ENCODE measurements at places on chromosomes 16 and 17.

DNA sequence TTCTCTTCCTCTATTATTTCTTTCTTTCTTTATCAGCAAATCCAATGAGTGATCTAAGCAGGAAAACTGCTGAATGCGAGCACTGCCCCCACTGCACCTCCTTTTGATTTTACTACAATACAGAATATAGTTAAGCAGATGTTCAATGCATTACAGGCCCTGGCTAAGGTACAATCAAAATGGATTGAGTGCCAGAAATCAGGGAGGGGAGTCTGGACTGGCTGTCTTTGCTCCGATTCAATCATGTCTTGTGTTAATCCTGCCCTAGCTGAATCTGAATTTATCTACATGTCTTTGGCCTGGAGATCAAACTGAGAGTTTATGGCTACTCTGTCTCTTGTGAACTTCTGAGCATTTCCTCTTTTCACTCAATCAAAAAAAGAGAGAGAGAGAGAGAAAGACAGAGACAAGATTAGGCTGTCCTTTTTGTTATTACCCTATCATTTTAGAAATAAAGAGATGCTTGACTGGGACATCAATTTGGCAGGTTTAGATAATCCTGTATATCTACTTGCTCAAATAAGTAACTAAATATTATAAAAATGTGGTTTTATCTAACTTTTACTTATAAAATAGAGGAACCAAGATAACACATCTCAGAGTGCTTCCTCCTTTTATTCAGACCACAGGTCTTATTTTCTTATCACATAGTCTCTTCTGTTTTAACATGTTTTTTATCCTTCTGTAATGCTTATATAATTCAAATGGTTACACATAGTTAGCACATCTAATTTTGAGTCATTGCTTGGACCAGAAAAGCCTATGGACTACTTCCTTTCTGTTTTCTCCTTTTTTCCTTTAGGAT is 656.2 kb downstream of the KCNJ2 start:
- no peak for ATAC-seq

DNA sequence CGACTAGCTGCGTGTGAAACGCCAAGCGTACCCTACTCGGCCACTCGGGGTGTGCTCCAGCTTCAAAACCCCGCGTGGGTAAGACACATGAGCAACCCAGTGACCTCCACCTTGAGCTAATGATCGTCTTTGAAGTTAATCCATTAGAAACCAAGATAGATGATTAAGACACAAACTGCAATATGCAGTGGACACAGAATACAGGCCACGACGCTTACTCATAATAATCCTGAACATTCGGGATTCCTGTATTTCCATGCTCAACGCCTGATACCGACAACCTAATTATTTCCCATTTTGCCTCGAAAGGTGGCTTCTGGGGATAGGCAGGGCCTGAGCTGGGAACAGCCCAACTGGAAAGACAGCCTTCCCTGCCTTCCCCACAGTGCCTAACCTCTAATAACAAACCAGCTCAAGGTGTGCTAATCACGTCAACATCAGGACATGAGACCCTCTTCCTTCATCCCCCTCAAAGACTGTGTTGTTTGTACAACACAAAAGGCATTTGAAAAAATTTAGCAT is 504 bp upstream of the COPRS start:
- ATAC-seq = no peak

GRCh38 chr17:72749119-72749572 is 343.3 kb downstream of the SLC39A11 start:
- ATAC-seq = no peak

- no peak for ATAC-seq
Observed at GRCh38 chr17:77365584-77366186, 224.9 kb downstream of the SEC14L1 start.

DNA sequence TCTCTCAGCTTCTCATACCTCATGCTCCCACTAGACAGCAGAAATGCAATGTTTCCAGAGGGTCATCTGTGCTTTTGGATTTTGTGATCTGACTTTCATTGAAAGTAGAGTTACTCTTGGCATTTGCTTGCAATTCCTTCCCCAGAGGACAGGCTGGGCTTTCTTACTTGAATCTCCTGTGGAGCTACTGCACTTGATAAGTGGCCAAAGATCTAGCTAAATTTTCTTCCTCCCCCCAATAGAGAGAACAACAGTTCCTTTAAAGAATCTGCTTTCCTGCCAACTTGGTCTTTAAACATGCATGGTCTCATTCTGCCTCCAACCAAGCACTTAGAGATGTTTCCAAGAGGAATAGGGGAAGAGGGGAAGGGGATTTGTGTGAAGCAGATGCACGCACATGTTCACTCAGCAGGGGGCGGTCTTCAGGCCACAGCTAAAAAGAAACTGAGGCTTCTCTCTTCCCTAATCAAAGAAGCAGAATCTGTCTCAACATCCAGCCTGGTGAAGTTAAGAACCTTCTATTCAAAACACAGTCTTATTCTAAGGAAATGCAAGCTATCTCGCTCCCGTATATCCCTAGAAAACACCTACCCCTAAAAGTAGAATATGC is 229.6 kb downstream of the ZFHX3 start:
- no peak for ATAC-seq

GRCh38 chr17:57293077-57293476 is 36.8 kb downstream of the MSI2 start:
- no peak for ATAC-seq

DNA sequence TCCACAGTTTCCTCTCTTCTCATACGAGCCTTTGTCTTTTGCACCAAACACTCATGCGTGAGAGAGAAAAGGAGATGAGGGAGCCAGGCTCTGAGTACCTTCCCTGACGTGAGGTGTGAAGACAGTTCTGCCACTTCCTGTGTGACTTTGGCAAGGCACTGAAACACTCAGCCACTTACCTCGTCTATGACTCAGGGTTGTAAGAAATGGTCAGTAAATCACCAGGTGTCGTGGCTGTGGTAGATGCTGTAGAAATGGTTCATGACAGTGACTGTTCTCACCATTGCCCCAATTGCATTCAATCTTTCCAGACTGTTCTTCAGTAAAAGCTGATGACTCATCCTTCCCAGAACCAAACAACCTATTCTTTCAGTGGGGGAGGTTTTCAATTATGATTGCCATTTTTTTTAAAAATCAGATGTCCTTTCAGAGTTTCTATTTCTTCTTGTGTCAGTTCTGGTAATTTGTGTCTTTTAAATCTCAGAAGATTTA is 49.2 kb upstream of the CBFA2T3 start:
- peak; percentile 99 for ATAC-seq

DNA sequence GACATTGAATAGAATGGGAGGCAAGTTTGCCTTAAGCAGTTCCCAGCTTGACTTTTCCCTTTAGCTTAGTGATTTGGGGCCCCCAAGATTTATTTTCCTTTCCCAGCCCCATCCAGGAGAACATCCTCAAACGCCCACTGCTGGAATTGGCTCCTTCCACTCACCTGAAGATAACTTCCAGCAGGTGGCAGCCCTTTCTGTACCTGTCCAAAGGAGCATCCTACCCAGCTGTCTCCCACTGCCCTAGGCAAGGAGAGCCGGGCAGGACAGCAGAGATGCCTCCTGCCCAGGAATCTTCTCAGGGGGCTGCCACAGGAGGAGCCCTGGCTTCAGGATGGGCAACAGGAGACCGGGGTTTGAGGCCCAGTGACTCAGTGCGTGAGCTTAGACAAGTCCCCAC is 6.4 kb downstream of the CACNG5 start:
- ATAC-seq = no peak

DNA sequence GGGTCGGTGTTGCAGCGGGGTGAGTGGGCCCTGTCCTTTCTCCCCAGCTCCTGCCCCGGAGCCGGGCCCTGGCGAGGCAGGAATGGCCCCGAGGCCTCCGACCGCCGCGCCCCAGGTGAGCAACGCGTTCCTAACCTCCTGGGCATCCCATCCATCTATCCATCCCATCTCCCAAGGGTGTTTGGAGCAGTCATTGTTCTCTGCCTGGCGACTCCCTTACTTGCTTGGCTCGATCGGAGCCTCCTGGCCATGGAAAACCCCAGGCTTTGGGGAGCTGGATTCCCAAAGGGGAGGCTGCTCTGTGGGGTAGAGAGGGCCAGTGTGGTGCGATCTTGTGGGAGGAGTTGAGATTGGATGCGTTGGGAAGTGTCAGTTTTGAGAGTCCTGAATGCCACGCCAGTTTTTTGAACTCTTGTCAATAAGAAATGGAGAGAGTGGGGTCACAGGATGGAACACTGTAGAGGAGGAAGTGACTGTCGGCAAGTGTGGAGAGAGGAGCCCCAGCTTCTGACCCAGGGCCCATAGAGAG is 684 bp downstream of the ZFP90 start:
- peak; percentile 9 for ATAC-seq
